ENCODE measurements at places on chromosomes 11 and 22.

GRCh38 chr22:46742576-46743221, 4.6 kb upstream of the CERK start:
- no peak for DNase-seq

- no peak for DNase-seq
Observed at GRCh38 chr11:1622086-1622485, at the start of gene KRTAP5-4. KRTAP5-4 (minus strand) TSS chr11:1622138; CDS start chr11:1622093, 45 bp downstream.

DNA sequence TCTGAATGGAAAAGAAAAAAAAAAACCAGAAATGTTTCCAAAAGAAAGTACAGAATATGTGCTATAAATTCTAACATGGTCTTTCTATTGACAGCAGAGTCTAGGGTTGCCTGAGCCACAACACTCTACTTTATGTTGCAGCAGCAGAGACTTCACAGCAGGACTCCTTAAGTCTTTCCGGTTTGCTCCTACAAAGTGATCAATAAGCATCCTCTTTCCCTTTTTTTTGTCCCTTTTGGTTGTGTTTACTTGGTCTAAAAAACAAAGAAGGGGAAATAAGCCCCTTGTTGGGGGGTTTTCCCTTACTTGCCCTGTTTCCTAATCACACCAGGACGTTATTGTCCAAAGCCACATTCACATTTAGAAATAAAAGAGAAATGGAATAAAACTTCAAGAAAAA, 163.1 kb upstream of the MPPED2 start:
- no peak for DNase-seq

DNA sequence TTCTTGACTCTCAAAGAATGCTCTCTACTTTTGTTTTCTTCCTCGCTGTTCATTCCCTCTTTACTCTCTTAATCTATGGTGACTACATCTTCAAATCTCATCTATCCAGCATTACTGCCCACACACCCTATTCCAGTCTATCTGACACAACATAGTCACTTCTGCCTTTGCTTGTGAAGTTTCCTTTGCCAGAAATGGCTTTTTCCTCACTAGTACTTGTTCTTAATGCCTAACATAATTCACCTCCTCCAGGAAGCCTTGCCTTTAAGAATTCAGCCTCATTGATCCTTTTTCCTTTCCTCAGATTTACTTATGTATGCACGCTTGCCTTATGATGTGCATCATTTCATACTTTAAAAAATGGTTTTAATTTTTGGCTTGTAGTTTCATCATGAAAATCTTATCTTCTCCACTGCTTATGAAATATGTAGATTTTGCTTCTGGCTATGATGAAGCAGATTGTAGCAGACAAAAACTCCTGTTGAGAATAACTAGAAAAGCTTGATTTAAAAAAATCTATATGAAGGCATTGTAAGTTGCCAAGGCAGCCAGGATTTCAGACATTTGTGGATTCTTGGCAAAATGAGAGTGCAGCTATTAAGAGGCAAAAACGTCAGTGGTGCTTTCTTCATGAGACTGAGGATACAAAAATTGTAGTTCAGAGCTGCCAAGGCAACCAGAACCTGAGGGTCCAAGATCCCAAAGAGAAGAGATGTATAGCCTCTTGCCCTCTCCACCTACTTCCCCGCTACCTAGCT, 31.8 kb downstream of the RNF169 start:
- DNase-seq = no peak

- no peak for DNase-seq
Observed at GRCh38 chr22:49538006-49538405, 289.7 kb downstream of the BRD1 start.

DNA sequence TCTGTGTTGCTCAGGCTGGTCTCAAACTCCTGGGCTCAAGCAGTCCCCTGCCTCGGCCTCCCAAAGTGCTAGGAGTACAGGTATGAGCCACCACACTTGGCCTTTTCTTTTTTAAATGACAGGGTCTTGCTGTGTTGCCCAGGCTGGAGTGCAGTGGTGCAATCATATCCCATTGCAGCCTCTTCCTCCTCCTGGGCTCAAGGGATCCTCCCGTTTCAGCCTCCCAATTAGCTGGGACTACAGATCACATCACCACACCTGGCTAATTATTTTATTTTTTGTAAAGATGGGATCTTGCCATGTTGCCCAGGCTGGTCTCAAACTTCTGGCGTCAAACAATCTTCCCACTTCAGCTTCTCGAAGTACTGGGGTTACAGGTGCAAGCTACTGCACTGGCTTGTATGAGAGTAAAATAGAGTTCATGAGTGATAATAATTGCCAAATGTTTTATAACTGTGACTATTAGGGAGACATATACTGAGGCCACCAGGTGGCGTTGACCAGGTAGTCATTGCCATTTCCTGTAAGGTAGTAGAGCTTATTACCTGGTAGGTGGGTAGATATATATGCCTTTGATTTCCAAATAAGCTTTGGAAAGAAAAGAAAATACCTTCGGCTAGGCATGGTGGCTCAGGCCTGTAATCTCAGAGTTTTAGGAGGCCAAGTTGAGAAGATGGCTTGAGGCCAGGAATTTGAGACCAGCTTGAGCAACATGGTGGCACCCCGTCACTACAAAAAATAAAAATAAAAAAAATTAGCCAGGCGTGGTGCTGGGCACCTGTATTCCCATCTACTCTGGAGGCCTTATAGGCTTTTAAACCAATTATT, 5.4 kb downstream of the FDX1 start:
- DNase-seq = no peak

GRCh38 chr11:116932181-116932580, 94.8 kb upstream of the APOA1 start:
- DNase-seq = no peak

DNA sequence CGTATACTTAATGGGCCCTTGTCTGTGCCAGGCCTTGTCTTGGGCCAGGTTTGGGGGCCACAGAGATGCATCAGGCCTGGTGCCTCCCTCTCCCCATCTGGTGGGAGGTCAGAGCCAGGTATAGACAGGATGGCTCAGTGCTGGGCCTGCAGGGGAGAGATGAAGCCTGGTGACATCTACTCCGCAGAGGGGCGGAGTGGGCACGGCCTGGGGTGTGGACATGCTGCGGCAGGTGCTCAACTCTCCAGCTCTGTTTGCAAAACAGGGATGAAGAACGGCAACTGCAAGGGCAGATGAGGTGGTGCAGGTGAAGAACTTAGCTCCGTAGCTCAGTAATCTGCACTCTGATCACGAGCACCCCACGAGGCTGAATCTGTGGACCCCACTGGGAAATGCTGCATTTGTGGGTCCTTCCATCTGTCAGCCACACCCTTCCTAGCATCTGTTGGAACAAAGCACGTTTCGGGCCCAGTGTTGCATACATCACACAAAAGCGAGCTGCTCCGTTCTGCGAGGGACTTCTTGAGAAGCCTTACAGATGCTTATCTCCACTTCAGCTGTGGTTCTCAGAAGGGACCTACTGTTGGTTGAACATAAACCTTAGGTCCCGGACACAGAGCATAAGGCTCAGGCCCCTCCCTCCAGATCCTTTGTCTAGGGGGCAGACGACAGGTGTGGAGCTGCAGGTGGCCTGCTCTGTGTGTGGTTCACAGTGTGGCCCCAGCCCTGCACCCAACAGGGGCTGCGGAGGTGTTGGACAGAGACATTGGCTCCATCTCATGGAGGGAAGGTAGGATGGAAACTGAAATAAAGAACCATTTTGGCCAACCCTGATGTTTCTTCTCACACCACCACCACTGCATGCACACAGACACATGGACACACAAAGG, 78.3 kb downstream of the LRRC32 start:
- DNase-seq = no peak

- no peak for DNase-seq
Observed at GRCh38 chr22:41766476-41766875, 34.0 kb upstream of the CCDC134 start.

- no peak for DNase-seq
Observed at GRCh38 chr11:25159341-25159740, 662.5 kb downstream of the LUZP2 start.

- no peak for DNase-seq
Observed at GRCh38 chr11:48083421-48083820, 103.1 kb downstream of the PTPRJ start.

DNA sequence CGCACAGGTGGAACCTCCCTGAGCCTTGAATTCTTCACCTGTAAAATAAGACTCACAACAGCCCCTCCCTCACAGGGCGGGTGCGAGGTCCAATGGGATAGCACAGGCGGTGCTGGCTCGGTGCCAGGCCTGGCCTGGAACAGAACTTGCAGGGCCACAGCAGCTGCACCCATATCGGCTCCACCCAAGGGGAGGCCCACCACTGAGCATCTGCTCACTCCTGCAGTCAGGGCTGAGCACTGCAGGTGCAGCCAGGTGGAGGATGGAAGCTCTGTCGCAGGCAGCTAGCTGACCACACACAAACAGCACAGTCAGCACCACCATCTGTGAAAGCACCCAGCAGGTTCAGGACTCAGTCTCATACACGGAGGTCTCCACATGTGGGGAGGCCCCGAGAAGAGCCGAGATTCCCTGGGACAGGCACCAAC, 19.6 kb downstream of the VPS37C start:
- no peak for DNase-seq

DNA sequence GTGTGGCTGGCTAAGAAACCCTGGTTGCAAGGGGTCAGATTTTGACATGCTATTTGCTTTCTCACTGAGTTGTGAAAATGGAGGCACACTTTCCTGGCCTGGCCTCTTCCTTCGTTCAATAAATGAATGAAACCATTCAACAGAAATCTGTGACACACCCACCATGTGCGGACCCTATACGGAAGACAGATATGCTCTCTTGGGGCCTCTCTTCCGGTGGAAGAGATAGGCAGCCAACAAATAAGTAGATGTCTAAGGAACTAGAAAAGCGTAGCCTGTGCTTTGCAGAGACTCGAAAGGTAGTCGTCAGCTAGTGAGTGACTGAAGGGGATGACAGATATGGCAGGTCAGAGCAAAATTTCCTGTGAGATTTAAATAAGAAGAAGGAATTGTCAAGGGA, 5.3 kb downstream of the KCNQ1OT1 start:
- DNase-seq = no peak

- no peak for DNase-seq
Observed at GRCh38 chr22:19707347-19708290, 6.7 kb upstream of the SEPTIN5 start.

- no peak for DNase-seq
Observed at GRCh38 chr11:6888830-6889229, 3.5 kb downstream of the OR2D2 start.

- no peak for DNase-seq
Observed at GRCh38 chr11:64316672-64317324, 561 bp downstream of the TRMT112 start.

- DNase-seq = no peak
Observed at GRCh38 chr11:91365986-91366585, 858.5 kb upstream of the FAT3 start.

DNA sequence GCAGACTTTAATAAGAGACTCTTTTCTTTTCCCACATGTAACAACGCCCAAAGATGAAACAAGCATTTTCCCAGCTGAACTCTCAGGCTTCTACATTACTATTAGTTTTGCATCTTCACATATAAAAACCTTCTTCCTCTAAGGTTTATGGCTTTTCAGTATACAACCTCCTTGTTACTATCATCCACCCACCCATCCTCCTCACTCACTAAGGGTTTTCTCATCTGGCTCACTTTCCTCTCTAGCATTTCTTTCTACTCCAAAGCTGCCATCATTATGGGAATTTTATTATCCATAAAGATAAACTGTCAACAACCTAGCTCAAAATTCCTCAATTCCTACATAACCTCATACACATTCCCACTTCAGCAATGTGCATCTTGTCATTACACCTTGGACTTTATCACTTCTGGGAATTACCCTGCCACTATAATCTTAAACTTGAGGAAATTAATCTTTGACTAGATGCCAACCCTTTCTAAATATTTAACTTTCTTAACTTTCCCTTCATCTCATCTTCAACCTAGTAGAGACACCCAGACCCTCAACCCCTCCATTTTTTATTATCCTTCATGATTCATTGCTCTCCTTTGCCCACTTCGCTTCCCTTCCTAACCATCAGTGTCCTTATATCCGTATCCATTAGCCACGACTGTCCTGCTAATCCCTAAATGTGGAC, 30.9 kb downstream of the MTMR2 start:
- no peak for DNase-seq

- no peak for DNase-seq
Observed at GRCh38 chr11:44684859-44685281, 41.9 kb upstream of the TSPAN18 start.

DNA sequence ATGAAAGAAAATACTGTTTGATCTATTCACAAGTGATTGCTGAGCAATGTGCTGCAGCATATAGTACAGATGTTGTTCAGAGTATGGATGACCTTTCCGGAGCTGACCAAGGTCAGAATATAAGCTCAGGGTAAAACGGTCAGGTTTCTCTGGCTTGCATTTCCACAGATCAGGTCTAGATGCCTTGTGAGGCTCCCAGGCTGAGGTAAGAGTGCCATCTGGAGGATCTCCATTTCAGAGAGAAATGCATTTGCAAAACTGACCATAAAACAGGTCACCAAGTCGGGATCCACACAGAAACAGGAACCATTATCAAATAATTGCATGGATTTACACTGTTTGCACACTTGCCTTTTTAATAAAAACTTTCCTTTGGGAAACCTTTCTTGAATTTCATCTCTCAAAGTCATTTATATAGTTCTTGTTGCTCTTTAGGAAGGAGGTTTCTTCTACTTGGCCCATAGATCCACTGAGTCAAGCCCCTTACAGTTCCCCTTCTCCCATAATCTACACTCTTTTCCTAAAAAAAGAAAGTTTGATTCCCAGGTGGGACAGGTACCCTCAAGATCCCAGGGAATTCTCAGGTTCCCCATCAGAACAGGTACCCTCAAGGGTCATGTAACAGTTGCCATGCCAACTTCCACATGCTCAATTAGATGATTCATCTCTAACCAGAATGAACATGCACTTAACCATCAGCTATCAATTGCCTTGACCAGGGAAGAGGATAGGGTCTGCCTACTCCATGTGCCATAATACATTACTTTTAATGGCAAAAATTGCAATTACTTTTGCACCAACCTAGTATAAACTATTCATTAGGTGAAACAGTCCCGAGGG, 25.0 kb upstream of the TMPRSS5 start:
- no peak for DNase-seq

DNA sequence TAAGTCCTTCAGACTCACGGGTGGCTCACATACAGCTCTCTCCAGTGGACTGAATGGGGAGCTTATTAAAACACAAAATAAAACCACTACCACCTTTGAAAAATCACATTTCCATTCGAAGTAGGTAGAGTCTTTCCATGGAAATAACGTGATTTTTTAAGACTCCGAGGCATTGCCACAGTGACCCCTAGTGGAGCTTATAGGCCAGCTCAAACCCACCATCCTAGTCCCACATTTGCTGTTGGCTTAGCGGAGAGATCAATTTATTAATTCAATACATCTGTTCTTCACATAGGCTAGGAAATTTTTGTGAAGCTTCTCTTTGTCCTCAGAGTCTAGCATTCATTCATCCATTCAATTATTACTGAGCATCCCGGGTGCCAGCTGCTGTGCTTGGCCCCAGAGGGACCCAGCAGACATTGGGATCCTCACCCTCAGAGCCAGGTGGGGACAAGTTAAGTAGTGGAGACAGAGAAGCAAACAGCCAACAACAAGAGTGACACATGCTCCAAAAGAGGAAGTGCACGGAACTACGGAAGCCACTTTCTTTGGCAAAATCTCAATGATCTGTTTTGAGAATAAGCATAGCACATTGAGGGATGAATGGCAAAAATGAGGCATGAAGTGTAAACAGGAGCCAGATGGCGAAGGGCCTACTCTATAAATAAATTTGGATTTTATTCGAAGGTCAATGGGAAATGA, 10.2 kb upstream of the P4HA3 start:
- DNase-seq = no peak
